Activated CD4-positive, alpha-beta memory T cell treated with anti-CD3 and anti-CD28 coated beads for 36 hours (primary cell): ENCODE measurements at places on chromosomes 4 and X. TPM values are rescaled to one million over a fixed set of nuclear protein-coding genes. Genes with fewer than 3 reads are reported as not detected.

Gene SLC26A1
- total RNA-seq, result not detected

Gene PNMA3
- 1.2 TPM for total RNA-seq

Gene PASD1
- total RNA-seq, result not detected

Gene HCFC1
- 90.4 TPM for total RNA-seq

Gene RAB28
- total RNA-seq, result 18.8 TPM

Gene LUZP4
- not detected for total RNA-seq

Gene UCP1
- total RNA-seq, result not detected

Gene UGT2A3
- total RNA-seq, result not detected

Gene NKX6-1
- total RNA-seq, result not detected

Gene ZDHHC9
- total RNA-seq, result 9.0 TPM

Gene TRPC3
- 1.6 TPM for total RNA-seq

Gene DGAT2L6
- not detected for total RNA-seq
